Brain microvascular endothelial cell (primary cell): ENCODE measurements at places on chromosomes 3 and 15.

DNA sequence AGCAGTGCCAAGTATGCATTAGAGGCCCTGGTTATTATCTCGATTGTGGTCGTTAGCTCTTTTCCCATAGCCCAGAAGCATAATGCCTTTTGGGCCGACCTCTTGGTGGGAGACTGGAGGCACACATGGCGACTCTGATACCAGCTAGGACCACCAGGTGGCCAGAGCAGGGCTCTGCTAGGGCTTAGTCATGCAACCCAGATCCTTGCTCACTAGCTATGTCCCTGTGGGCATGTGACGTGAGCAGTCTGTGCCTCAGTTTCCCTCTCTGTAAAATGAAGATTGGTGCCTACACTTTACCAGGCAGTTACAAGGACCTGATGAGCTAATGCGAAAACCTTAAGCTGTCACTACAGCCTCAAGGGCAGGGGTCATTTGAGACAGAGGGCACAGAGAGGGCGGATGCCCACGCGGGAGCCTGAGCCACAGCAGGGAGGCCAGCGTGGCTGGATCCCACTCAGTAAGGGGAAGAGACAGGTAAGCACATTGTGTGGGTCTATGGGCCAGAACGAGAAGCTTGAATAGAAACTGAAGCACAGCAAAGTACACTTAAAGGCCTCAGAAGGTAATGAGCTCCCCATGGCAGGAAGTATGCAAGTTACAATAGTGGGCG is 8.8 kb downstream of the KLF15 start:
- no peak for DNase-seq

- no peak for DNase-seq
These were observed 91.9 kb downstream of the MB21D2 start for GRCh38 chr3:192825657-192826200.

- no peak for DNase-seq
These were observed 9.9 kb upstream of the SH3BP5 start for GRCh38 chr3:15342246-15342645.

- no peak for DNase-seq
These were observed 116.5 kb downstream of the TNIK start for GRCh38 chr3:171343693-171344092.

DNA sequence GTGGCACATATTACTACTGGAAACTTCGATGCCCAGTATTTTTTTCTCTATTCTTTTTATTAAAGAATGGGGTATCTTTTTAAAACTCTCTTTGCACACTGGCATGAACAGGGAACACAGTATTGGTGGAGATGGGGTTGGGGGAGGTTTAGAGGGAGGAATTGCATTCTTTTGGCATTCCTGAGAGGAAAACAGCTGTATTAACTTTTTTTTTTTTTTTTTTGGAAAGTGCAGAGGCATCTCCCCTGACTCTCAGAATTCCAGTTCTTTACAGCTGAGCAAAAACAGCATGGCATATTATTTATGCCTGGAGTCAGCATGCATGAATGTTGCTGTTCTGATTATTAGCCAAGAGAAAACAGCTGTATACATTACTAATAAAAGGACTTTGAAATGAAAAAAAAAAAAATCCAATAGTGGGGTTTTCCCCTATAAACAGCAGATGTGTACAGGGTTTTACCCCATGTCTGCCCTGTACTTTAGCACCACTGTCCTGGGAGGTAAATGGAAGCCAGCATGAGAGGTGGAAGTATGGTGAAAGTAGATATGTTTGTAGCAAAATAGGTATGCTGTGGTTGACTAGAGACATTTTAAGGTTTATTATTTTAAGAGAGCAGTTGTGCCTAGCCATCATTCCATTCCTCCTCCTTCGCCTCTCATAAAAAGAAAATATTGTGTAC is 132.2 kb downstream of the FNDC3B start:
- DNase-seq, result no peak

DNA sequence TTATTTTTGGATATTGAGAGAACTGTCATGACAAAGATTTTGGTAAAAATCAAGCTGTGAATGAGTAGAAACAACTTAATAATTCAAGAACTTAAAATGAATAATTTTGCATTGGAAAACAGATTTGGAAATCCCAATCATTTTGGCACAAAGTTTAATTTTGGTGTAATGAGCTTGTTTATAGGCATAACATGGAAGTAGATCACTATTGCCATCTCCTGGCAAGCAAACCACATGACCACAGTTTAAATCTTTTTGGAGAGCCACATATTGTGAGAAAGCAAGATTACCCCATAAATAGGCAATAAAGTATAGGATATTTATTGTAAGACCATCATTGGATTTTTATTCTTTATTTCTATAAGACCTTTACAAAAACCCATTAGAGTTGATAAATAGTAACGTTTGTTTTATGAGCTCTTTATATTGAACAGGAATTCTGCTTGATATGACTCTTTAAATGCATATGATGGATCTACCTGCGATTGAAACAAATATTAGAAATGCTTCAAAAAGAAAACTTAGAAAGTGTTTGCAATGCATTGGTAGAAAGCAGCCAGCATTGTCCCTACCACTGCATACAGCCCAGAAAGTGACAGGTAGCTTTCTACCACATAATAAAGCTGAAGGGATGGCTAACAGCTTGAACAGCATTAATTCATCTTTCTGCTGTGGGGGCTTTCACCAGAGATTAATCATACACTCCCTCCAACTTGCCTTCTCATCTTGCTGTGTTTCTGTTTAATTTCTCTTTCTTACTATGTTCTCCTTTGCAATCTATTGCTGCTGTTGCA is 766.8 kb downstream of the TBL1XR1 start:
- peak; percentile 36 for DNase-seq

GRCh38 chr15:100726070-100726420 is 123.7 kb downstream of the ASB7 start:
- DNase-seq, result no peak

- DNase-seq, result peak; percentile 18
These were observed 97.5 kb downstream of the CFAP20DC start for GRCh38 chr3:58952128-58952917.

DNA sequence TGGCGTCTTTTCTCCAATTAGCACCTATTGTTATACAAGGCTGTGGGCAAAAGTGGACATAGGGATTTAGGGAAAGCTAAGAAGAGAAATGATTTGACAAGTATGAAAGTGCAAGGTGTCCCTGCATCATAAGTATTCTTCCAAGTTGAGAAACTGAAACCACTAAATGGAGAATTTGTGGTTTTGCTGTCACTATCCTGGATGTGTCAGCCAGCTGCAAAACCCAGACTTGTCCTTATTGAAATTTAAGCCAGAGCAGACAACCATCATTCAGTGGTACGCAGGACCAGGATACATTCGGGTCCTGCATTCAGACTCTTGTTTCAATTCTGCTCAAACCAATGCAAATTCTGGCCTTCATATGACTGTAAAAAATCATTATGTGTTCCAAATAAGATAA is 384.8 kb upstream of the TGFBR2 start:
- peak; percentile 29 for DNase-seq

GRCh38 chr3:151296226-151296625 is 17.9 kb upstream of the P2RY14 start:
- no peak for DNase-seq

GRCh38 chr3:150793641-150794040 is 30.7 kb upstream of the SIAH2 start:
- no peak for DNase-seq

DNA sequence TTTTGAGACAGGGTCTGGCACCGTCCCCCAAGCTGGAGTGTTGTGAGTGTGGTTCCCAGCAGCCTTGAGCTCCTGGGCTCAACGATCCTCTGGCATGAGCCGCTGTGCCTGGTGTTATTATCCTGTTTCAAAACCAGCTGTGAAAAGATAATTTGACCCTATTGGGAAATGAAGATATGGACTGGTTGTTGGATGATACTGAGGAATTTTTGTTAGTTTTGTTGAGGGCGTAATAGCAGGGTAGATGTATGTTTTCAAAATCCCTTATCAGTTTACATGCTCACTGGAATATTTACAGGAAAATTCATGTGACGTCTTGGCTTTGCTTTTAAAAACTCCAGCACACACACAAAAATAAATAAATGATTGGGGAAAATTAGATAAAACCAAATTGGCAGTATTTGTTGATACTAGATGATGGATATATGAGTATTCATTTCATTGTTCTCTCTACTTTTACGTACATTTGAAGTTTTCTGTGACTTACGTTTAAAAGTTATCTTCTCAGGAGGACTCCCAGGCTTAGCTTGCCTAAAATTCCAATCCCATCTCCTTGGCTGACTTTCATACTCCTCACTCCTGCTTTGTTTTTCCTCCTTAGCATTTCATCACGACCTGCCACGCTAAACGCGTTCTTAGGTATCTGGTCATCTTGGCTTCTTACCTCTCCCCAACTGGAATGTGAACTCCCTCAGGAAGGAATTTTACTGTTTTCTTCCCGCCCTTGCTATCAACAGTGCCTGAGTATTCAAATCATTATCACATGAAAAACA is 56.8 kb upstream of the TFRC start:
- DNase-seq, result no peak

DNA sequence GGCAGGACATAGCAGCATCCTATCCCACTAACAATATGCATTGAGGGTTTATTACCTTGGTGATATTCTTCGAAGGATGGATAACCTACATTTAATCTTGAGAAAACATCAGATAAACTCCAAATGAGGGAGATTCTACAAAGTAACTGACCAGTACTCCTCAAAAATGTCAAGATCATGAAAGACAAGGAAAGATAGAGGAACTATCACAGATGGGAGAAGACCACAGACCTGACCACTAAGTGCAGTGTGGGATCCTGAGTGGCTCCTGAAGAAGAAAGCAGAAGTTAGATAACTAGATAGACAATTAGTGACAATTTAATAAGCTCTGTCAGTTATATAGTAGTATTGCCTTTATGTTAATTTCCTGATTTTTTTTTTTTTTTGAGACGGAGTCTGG is 17.7 kb upstream of the CGNL1 start:
- no peak for DNase-seq

GRCh38 chr15:101558221-101558941 is 68.9 kb upstream of the PCSK6 start:
- no peak for DNase-seq

GRCh38 chr3:62493109-62493801 is 119.9 kb upstream of the FEZF2 start:
- no peak for DNase-seq

GRCh38 chr3:188900421-188900951 is 271.3 kb upstream of the TPRG1 start:
- DNase-seq, result peak; percentile 53

- DNase-seq, result peak; percentile 24
These were observed 6.7 kb downstream of the ZIC1 start for GRCh38 chr3:147415874-147416273.

GRCh38 chr3:13143381-13144004 is 70.3 kb upstream of the IQSEC1 start:
- no peak for DNase-seq

DNA sequence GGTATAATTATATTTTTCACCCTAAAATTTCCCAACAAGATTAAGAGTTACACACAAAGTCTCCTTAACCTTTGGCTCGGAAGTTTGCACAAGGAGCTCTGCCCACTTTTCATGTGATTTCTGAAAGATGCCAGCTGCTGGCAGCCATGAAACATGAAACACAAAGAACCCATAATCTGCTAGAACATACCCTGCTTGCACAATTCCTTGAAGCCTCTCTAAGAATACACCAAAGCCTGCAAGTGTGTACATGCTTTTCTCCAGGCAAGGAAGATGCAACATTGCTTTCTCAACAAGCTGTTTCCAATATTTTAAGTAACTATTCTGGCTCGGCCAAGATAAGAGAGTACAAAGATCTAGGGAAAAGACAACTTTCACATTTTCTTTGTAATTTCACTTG is 182.0 kb upstream of the WNT5A start:
- DNase-seq, result no peak

- DNase-seq, result no peak
These were observed 44.5 kb downstream of the POC1A start for GRCh38 chr3:52109611-52110301.

GRCh38 chr15:23854912-23855659 is 168.0 kb upstream of the NDN start:
- no peak for DNase-seq

DNA sequence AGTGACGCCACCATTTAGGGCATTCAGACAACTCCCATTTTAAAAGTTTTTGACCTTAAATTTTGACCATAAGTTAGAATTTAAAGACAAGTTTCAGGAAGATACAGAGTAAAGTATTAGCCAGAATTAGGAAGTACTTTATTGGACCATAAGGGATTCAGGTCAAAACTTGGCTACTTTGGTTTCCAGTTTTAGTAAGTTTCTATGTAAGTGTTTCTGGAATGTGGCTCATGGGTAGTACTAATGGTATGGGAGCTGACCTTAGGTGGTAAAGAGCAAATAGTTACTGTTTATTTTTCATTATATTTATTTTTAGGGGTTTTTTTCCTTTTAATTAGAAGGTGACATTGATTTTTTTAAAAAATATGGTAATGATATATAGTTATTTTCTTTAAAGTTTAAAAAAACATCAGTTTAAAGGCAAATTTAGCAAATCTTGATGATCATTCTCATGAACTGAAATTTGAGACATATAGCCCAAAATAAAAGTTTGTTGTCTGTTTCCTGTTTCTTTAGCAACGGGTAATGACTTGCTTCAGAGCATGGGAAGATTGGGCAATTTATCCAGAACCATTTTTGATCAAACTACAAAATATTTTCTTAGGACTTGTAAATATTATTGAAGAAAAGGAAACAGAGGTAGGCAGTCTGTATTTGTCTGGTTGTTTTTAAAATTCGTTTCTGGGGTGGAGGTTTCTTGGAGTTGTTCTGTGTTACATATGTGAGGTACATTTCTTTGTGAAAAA is 34.3 kb downstream of the U2SURP start:
- DNase-seq, result no peak

DNA sequence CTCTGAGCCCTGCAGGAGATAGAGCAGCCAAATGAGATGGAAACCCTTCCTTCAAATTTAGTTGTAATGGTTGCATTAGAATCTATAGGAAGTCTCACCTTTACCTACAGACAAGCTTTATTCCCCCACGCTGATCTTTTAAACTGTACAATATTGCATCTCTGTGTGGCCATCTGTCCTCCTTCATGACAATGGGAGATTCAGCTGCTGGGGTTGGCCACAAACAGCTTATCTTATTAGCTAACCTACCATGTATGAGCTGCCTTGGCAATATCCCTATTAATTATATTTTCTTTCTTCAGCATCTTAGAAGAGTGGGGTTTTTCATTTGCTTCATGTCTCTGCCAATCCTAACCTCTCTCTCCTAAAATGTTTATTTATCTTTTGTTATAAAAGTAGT is 238.7 kb upstream of the NR2E3 start:
- no peak for DNase-seq

DNA sequence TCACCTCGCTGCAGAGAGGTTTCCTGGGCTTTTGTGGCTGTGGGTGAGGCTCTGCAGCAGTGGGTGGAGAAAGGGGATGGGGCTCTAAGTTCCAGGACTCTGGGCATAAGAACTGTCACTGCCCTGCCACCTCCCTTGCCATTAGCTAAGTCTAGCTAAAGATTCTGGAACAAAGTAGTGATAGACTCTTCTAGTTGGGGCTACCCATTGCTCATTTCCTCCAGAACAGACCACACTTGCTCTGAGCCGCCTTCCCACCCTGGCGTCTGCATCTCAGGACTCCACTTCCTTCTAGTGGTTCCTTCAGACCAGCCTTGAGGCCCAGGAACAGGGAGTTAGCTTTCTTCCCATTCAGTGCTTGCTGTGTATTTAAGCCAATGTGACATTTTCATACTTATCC is 7.5 kb downstream of the ARHGAP31 start:
- no peak for DNase-seq
